ENCODE measurements at places on chromosomes 7 and 10. TPM values are rescaled to one million over a fixed set of nuclear protein-coding genes. Genes with fewer than 3 reads are reported as not detected.

CASP7 gene
- 9.3 TPM for polyA plus RNA-seq

COL28A1 gene
- polyA plus RNA-seq: 0.70 TPM

DLX6 gene
- polyA plus RNA-seq: 0.07 TPM

CHN2 gene
- polyA plus RNA-seq: 16.0 TPM

ASAH2 gene
- polyA plus RNA-seq: 0.12 TPM

C7orf57 gene
- polyA plus RNA-seq: not detected

ADAMTS14 gene
- polyA plus RNA-seq: 2.2 TPM

UPF2 gene
- 13.2 TPM for polyA plus RNA-seq

SLC16A9 gene
- polyA plus RNA-seq: 3.5 TPM

CYP2C8 gene
- 1.3 TPM for polyA plus RNA-seq

RBM20 gene
- polyA plus RNA-seq: 19.2 TPM

ZNF503 gene
- 37.3 TPM for polyA plus RNA-seq

IFIT5 gene
- 6.6 TPM for polyA plus RNA-seq

FKBP6 gene
- polyA plus RNA-seq: not detected

ZMIZ2 gene
- 70.2 TPM for polyA plus RNA-seq

CLDN3 gene
- 11.2 TPM for polyA plus RNA-seq

SFTPA1 gene
- not detected for polyA plus RNA-seq

PNLIPRP3 gene
- not detected for polyA plus RNA-seq

ACTL6B gene
- not detected for polyA plus RNA-seq

SLC26A5 gene
- polyA plus RNA-seq: 0.12 TPM

STAG3 gene
- 6.8 TPM for polyA plus RNA-seq

SMKR1 gene
- polyA plus RNA-seq: 0.32 TPM

FANK1 gene
- 11.4 TPM for polyA plus RNA-seq

DENND11 gene
- 5.0 TPM for polyA plus RNA-seq

SCRN1 gene
- polyA plus RNA-seq: 44.4 TPM

CALML3 gene
- polyA plus RNA-seq: not detected

TBX20 gene
- polyA plus RNA-seq: 25.0 TPM

DDX50 gene
- polyA plus RNA-seq: 52.7 TPM

GPR26 gene
- not detected for polyA plus RNA-seq

ASAH2B gene
- 7.4 TPM for polyA plus RNA-seq

LIPF gene
- polyA plus RNA-seq: not detected

MEOX2 gene
- 0.52 TPM for polyA plus RNA-seq

NPSR1 gene
- not detected for polyA plus RNA-seq

NPY gene
- polyA plus RNA-seq: 3.5 TPM

MMRN2 gene
- polyA plus RNA-seq: 7.3 TPM

All from cardiac muscle cell (in vitro differentiated cells and primary cell).